Amygdala (tissue), 56 donors: ENCODE measurements at places on chromosomes 6 and 20.
A peak's percentile ranks its signal among the peaks of the same experiment; 100 is the strongest.

DNA sequence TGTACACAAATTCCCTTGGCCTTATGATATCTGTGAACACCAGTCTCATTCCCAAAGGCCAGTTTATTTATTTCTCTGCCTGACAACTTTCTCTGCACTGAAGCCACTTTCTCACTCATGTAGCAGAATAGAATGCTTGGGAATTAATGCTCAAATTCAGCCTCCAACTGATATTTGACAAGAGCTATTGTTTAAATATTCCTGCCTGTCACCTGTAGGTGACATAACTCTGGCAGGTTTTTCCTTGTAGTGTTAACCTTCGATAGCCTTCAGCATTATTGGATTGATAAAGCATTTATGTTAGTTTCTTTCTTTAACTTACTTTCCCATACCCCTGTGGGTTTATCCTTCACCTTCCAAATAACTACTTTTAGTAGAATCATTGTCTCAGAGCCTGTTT lies 1183.2 kb upstream of the ADGRB3 start:
- DNase-seq: no peak

- DNase-seq: no peak
Measured at GRCh38 chr6:74993136-74993535, 212.7 kb downstream of the COL12A1 start.

DNA sequence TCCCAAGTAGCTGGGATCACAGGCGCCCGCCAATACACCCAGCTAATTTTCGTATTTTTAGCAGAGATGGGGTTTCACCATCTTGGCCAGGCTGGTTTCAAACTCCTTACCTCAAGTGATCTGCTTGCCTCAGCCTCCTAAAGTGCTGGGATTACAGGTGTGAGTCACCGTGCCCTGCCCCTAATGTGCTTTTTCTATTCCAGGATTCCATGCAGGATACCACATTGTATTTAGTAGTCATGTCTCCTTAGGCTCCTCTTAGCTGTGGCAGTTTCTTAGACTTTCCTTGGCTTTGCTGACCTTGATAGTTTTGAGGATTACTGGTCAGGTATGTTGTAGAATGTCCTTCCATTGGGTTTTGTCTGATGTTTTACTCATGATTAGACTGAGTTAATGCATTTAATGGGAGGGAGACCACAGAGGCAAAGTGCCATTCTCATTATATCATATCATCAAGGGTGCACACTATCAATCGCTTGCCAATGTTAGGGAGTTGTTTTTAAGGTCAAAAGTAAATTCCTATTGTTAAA lies 39.6 kb upstream of the TNFAIP3 start:
- DNase-seq: no peak

- DNase-seq: no peak
Measured at GRCh38 chr6:166798652-166799051, 157.7 kb downstream of the RNASET2 start.

DNA sequence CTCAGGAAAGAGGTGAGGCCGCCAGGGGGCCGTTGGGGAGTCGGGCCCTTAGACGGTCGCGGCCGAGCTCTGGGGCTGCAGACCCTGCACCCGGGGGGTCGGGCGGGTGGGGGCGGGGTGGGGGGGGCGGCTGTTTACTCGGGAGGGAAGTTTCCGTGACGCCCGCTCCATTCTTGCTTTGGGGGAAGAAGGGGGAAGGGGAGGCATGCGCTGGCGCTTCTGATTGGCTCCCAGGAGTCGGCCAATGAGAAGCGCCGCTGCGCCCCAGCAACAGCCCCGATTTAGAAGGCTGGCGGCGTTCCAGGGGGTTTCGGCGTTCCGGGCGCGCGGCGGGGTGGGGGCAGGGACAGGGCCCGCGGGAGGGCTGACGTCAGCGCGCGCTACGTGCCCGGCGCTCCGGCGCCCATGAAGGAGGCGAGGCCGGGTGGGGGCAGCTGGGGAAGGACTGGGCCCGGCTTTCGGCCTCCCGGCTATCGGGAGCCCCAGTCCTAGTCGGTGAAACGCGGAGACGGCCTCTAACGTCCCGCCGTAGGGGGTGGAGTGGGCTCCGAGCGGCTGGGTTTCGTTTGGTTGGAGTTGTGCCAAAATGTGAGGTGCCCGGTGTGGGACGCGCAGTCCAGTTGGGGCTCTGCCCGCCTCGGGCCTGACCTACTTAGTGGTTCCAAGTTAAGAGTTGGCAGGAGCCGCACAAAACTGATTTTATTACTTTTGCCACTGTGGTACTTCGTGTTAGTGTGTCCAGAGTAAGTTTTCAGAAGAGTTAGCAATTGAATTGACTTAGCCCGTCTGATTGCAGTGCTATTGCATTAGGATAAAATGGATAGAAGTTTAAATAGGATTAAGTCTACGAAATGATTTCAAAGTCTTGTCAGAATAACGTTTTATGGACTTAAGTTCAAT lies 1.1 kb downstream of the PNRC1 start:
- DNase-seq: peak; percentile 91

DNA sequence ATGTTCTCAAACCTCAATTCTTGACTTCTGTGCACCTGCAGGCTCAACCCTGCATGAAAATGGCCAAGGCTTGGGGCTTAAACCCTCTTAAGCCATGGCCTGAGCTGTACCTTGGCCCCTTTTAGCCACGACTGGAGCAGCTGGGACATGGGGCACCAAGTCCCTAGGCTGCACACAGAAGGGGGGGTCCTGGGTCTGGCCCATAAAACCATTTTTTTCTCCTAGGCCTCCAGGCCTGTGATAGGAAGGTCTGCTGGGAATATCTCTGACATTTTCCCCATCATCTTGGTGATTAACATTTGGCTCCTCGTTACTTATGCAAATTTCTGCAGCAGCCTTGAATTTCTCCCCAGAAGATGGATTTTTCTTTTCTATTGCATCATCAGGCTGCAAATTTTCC lies 119.4 kb upstream of the VGLL2 start:
- no peak for DNase-seq

DNA sequence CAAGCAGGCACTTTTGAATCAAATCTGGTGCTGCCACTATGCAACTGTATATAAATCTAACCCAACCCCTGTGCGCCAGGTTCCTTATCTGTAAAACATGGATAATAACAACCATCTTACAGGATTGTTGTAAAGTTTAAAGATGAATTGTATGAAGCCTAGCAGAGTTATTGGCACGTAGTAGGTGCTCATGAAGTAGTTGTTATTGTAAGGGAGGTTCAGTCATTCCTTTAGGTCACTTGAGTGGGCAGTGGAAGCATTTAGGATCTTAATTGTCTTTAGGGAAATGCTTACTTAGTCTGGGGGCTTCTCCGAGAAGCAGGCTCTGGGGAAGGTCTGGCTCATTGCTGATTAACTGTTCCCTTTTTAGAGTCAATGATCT lies 29.8 kb upstream of the PKIG start:
- no peak for DNase-seq

- no peak for DNase-seq
Measured at GRCh38 chr6:98985391-98985790, 37.6 kb upstream of the FBXL4 start.

DNA sequence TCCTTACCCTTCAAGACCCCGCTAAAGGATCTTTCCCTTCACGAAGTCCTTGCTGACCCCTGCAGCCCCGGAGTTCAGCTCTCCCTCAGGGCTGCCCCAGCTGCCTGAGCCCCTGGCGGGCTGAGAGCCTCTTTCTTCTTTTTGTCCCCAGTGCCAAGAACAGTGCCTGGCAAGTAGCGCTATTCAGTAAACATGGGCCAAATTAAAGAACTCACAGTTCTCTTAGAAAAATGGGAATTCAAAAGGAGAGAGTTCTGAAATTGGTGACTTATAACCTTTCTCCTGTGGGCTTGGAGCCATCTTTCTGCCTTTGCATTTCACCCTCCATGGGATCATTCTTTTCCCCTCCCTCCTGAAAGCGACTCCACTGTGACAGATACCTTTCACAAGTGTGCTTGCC lies 227.2 kb downstream of the TMEM242 start:
- DNase-seq: no peak

GRCh38 chr6:26575494-26575939 lies 21.2 kb upstream of the ABT1 start:
- no peak for DNase-seq

DNA sequence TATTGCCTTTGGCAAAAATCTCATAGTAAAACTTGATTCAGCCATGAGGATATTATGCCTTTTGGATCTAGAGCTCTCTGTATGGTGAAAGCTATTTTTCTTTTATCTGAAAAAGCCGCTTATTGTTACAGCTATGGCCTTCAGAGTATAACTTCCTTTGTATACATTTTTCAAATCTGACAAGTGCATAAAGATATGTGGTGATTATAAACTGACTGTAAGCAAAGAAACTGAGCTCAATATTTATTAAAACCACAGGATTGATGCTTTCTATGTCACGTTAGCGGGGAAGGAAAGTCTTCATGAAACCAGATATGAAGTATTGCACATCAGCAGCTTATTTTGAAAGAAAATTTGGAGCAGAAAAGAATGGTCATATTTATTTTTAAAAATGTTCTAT lies 151.8 kb downstream of the THEMIS start:
- no peak for DNase-seq

- DNase-seq: no peak
Measured at GRCh38 chr20:11054266-11054993, 380.6 kb upstream of the JAG1 start.

DNA sequence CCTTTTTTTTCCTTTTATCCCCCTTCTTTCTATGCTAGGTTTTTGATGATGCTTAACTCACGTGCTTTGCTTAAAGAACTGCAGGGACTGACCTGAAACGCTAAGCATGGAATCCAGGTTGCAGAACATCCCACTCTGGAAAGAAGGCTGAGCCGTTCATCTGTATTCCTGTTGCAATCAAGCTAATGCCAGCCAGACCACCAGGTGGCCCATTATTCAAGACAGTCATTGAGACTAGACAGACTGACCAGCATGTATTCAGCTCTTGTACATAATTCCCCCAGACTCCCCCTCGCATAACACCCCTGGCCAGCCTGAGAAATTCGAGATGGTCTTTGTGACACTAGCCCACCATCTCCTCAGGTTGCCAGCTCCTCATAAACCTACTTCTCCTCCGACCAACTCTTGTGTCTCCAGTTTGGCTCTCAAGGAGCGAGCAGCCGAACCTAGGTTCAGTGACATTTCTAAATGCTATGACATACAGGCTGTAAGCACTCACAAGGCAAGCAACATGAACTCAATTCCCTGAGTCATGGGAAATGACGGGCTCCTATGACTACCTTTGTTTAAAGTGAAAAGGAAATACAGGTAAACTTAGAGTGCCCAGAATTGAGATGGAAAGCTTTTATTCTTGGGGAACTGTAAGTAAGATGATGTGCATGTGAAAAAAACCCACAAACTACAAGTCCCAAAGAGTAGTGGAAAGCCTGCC lies 309.3 kb upstream of the CDYL start:
- no peak for DNase-seq

- no peak for DNase-seq
Measured at GRCh38 chr6:144613859-144614258, 328.7 kb downstream of the UTRN start.

GRCh38 chr20:25352746-25353145 lies 37.9 kb downstream of the ABHD12 start:
- no peak for DNase-seq

DNA sequence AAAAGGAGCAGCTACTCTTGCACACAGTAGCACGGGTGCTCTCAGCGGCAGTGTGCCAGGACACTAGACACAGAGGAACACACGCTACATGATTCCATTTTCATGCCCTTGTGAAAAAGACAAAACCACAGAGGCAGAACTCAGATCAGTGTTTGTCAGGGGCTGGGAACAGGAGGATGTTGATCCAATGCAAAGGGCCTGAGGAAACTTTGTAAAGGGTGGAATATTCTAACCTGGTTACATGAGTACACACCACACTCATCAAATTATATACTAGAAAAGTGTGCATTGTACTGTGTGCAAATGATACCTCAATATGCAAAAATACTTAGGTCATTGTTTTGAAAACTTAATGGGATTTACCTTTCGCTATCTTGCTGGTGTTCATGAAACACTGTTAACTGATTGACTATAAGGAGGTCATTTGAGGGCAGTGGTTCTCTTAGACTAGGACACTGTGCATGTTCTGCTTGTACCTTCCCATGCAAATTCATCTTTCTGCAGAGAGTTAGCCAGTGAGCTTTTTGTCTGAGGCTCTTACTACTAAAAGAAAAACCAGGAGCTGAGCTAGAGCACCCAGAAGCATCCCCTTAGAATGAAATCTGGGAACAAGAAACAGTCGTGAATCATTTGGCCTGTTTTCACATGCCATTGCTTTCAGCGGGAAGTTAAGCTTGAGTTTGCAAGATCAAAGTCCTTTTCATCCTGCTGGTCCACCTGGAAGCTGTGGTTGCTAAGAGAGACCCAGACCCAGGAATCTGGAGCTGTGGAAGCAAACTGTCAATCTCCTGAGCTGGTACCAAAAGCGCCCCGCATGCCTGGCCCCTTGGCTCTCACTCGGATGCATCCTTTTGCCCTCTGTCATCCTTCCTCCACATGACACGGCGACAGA lies 204.8 kb downstream of the TTLL2 start:
- no peak for DNase-seq

GRCh38 chr20:3741836-3742458 lies 9.5 kb downstream of the HSPA12B start:
- no peak for DNase-seq

GRCh38 chr6:129203190-129203900 lies 320.4 kb downstream of the LAMA2 start:
- no peak for DNase-seq

- no peak for DNase-seq
Measured at GRCh38 chr6:15081447-15081846, 164.4 kb upstream of the JARID2 start.

DNA sequence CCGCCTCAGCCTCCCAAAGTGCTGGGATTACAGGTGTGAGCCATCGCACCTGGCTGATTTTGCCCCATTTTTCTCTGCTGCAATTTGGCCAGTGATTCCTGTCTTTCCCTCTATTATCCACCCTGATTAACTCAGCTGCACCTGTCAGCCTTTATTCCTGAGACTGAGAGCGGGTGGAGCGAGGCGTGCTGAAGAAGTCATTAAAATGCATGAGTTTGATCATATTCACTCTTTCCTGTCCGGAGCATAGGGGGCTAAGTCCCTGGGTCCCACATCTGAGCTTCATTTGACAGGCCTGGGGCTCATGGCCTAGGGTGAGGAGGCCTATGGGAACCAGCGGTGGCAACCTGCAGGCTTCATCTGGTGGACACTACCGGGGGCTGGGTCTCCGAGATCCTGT lies 25.7 kb upstream of the CTNNBL1 start:
- no peak for DNase-seq

- no peak for DNase-seq
Measured at GRCh38 chr6:11389977-11390376, 147.6 kb upstream of the TMEM170B start.

GRCh38 chr6:79570129-79571029 lies 33.1 kb upstream of the LCA5 start:
- DNase-seq: no peak

DNA sequence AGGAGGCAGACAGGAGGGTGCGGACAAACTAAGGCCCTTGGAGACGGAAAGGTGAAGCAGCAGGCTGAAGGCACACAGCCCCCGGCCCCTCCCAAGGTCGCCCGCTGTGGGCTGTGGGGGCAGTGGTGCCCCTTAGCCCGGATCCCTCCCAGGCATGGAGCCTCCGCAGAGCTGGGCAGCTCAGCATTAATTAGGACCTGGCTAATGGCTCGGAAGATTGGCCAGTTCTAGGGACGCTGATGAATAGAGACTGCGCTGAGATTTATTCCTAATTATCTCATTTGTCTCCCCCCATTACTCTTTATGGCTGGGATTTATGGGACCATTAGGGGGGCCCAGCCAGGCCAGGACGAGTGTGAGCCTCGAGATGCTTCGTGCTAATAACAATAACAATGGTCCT lies 20.4 kb downstream of the MDFI start:
- no peak for DNase-seq

- DNase-seq: no peak
Measured at GRCh38 chr6:162372106-162372505, 355.5 kb downstream of the PRKN start.
